Foreskin melanocyte (primary cell): ENCODE measurements at places on chromosomes 1 and 21.

- no peak for DNase-seq
These were observed 166.9 kb downstream of the NCAM2 start for GRCh38 chr21:21165063-21165645.

- no peak for DNase-seq
These were observed 6.2 kb downstream of the SMIM1 start for GRCh38 chr1:3778590-3779264.

DNA sequence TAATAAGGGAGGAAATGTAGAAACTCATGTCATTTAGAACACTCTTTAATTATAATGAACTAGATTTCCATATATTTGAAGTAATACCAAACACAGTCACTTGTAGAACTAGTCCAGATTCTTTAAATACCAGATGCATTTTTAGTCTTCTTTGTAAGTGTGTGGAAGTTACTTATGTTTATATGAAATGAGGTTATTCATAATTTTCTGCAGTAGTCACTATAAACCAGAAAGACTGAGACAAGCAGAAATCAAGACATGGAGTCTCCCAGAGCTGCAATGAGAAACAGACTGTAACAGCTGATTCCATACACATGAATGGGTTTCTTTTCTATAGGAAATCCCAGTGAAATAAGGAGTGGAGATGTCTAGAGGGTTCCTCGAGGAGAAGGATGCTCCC, 216.6 kb upstream of the ZP4 start:
- DNase-seq: no peak

GRCh38 chr1:64669098-64669675, 75.7 kb upstream of the RAVER2 start:
- DNase-seq: no peak

- DNase-seq: no peak
These were observed 20.9 kb upstream of the NCMAP start for GRCh38 chr1:24535021-24535424.

DNA sequence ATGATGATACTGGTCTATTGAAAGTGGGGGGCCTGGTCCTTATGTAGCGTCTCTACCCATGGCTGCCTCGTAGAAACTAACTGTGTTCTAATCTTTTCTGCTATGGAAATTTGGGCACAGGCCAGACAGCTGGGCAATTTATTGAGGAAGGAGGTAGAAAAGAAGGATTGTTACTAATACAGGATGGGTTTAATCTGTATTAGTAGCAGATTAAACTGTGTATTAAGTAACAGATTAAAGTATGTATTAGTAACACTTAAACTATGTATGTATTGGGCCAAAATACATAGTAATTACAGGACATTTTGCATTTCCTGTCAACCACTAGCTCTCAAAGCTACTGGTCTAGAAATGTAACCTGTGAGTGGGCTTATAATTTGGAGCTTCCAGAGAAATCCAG, 142.0 kb downstream of the MAST2 start:
- DNase-seq: no peak

GRCh38 chr1:94235189-94236012, 2.0 kb downstream of the ARHGAP29 start:
- no peak for DNase-seq

GRCh38 chr1:16119504-16119903, 36.4 kb downstream of the EPHA2 start:
- no peak for DNase-seq

GRCh38 chr1:180265871-180266270, 35.8 kb downstream of the LHX4 start:
- no peak for DNase-seq

- no peak for DNase-seq
These were observed 278.6 kb upstream of the AJAP1 start for GRCh38 chr1:4375812-4376211.

- DNase-seq: no peak
These were observed 2.2 kb downstream of the TENT5B start for GRCh38 chr1:27010226-27010994.

DNA sequence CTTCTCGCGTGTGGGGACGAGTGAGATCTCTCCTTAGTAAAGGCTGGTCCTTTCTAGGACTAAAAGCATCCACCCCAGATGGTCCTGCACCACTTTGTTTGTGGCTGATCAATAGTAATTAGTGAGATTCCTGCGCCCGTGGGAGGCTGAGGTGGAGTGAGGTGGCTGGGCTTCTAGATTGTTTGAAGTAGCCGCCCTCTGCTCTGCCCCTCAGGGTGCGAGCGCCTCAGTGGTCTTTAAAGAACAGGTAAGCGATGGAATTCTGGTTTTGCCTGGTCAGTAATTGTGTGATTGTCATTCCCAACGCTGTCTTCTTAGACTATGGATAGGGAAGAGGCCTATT, 20.7 kb downstream of the PEX14 start:
- no peak for DNase-seq

DNA sequence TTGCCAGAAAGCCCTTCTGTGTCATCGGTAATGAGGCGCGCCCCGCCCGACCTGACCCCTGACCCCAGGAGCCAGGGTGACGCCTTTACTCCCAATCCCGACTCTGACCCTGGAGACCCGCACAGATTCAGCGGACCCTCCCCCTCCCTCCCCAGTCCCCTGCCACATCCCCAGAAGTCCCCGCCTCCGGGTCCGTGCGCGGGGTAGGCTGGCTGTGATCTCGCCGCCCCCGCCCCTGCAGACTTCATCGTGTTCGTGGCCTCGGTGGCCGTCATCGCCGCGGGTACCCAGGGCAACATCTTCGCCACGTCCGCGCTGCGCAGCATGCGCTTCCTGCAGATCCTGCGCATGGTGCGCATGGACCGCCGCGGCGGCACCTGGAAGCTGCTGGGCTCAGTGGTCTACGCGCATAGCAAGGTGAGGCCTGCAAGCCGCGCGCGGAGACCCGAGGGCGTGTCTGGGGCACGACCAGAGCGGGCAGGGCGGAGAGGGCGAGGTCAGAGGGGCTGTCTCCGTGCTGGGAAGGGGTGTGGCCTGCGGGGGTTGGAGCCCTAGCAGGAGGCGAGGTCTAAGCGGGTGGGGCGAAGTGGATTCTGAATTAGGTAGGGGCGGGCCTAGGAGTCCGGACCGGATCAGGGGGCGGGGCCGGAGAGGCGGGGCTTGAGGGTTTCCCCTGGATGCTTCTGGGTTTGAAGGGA, 34.8 kb downstream of the KCNQ4 start:
- peak; percentile 11 for DNase-seq
